H1 (cell line): ENCODE measurements at places on chromosomes 2 and 18.
A peak's percentile ranks its signal among the peaks of the same experiment; 100 is the strongest.

DNA sequence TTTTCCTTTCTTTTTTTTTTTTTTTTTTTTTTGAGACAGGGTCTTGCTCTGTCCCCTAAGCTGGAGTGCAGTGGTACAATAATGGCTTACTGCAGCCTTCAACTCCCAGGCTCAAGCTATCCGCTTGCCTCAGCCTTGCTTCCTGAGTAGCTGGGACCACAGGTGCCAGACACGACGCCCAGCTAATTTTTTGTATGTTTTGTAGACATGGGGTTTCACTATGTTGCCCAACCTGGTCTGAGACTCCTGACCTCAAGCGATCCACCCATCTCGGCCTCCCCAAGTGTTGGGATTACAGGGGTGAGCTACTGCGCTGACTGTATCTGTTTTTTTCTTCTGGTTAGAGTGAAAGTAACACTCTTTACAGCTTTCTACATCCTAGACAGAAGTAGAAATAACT is 240.3 kb upstream of the FBXO11 start:
- DNase-seq: no peak

- no peak for DNase-seq
Measured at GRCh38 chr2:220394433-220394832, 767.0 kb downstream of the SLC4A3 start.

DNA sequence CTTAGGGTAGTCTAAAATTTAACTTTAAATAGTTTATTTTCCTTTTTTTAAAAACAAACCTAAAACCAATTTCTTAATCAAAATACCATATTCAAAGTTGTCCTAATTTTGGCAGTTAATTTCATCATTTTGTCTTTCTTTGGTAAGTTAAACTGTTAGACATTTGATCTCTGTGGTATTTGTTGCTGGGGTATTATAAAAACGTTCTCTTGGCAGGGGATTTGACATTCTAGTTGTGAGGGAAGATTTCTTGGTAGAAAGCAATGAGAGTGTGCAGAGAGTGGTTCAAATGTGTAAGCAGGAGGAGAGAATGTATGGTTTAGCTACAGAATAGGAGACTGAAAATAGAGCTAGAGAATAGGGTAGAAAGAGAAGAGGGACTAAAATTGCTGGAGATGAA is 14.6 kb downstream of the GULP1 start:
- DNase-seq: no peak

GRCh38 chr18:8705961-8706790 is 820 bp downstream of the MTCL1 start:
- DNase-seq: peak; percentile 62

DNA sequence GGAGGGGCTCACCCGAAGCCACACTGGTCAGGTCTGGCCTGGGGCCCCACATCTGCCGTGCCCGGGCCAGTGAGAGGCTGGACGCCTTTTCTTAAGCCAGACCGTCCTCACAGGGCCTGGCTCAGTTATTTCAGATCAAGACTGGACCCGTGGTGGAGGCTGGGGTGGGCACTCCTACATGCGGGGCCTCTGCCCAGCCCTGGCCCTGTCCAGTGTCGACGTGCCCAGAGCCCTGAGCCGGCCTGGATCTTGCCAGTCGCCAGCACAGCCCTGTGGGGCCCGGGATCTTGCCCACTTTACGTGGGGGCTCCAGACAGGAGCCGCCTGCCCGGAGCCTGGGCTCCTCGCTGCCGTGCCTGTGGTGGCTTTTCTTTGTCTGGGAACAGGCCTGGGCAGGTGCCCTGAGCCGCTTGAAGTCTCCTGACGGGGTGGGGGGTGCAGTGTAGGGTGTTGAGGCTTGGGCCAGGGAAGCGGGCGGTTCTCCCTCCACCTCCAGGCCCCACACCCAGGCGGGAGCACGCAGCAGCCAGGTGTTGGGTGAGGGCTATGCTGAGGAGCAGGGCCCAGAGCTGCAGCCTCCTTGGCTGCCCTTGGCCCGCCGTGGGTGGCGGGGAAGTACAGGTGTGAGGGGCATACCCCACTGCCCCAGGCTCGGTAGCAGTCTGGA is 6.0 kb downstream of the GPC1 start:
- DNase-seq: peak; percentile 45

GRCh38 chr2:120258196-120258595 is 5.5 kb downstream of the RALB start:
- no peak for DNase-seq

- no peak for DNase-seq
Measured at GRCh38 chr18:42113529-42114191, 158.6 kb downstream of the PIK3C3 start.
